ENCODE measurements at places on chromosomes 2 and 18.

DNA sequence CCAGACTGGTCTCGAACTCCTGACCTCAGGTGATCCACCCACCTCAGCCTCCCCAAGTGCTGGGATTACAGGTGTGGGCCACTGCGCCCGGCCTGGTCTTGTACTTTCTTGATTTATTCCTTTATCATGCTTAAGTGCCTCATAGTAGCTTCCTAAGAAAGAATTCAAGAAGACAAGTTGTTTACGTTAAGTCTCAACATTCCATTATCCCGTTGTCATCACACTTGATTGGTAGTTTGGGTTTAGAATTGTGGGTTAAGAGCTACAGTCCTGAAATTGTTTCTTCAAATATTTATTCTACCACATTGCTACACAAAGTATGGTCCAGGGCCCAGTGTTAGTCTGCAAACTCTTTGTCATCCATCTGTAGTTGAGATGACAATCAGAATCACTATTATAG, 194.0 kb downstream of the VWC2L start:
- DNase-seq: no peak

- no peak for DNase-seq
These were observed 41.0 kb downstream of the SP110 start for GRCh38 chr2:230178546-230179485.

- no peak for DNase-seq
These were observed 7.8 kb upstream of the RAB31 start for GRCh38 chr18:9700261-9700796.

DNA sequence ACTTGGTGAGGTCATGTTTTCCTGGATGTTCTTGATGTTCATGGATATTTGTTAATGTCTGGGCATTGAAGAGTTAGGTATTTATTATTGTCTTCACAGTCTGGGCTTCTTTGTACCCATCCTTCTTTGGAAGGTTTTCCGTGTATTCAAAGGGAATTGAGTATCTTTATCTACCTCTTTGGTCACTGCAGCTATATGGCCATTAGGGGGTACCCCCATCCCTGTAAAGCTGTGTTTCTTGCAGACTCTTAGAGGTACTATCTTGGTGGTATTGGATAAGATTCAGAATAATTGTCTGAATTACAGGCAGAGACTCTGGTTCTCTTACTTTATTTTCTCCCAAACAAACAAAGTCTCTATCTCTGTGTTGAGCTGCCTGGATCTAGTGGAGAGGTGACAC, 401.6 kb upstream of the FSIP2 start:
- no peak for DNase-seq

- peak; percentile 57 for DNase-seq
These were observed 27.7 kb upstream of the MAPRE3 start for GRCh38 chr2:26942543-26943295.

GRCh38 chr2:120587279-120587996, 148.2 kb upstream of the GLI2 start:
- no peak for DNase-seq

GRCh38 chr2:61179701-61180639, 18.0 kb downstream of the C2orf74 start:
- DNase-seq: no peak

- DNase-seq: no peak
These were observed 377.3 kb downstream of the LNPK start for GRCh38 chr2:175624785-175625184.

Measured in AML-193 (cell line).